ENCODE measurements at places on chromosomes 1 and 21.

- DNase-seq, result no peak
Observed at GRCh38 chr1:194076646-194077045, 890.2 kb upstream of the B3GALT2 start.

DNA sequence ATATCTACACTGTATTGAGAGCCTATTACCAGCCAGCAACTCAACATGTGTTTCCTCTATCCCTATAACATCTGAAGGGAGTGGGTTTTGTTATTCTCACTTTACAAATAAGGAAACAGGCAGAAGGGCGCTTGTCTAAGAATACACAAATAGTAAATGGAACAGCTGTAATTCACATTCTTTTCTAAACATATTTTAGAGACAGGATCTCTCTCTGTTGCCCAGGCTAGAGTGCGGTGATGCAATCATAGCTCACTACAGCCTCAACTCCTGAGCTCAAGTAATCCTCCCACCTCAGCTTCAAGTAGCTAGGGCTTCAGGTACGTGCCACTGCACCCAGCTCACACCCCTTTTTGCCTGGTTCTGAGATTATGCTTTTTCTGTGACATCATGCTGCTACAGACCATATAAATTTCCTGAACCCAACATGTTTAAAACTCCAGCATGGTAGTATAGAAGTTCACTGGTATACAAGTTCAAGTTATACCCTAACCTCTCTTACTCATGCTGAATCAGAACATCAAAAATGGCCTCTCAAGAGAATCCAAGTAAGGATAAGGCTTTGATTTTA, 8.6 kb upstream of the TACSTD2 start:
- DNase-seq, result no peak

GRCh38 chr21:38567970-38568360, 69.7 kb upstream of the ERG start:
- no peak for DNase-seq

GRCh38 chr1:113259988-113260387, 130.3 kb upstream of the MAGI3 start:
- no peak for DNase-seq

GRCh38 chr1:206032380-206033140, 8.9 kb upstream of the CTSE start:
- DNase-seq, result no peak

- DNase-seq, result no peak
Observed at GRCh38 chr1:68321084-68321685, 88.9 kb upstream of the WLS start.

DNA sequence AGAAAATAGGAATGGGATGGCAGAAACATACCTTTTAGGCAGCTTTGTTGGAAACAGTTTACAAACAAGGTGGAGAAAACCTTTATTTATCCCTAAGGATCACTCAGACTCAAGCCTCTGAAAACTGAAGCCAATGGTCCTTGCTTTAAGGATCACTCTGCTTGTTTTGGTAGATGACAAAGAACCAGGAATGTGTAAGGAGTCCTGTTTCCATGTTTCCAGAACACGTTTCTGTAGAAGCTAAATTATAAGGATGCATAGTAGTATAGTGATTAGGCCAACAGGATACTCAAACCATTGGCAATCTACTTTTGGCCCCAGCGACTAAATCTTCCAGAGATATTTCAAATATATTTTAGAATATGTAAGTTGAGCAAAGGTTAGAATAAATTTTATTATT, 149.1 kb upstream of the HP1BP3 start:
- no peak for DNase-seq

GRCh38 chr1:35633547-35633946, 7.8 kb downstream of the PSMB2 start:
- DNase-seq, result no peak

- no peak for DNase-seq
Observed at GRCh38 chr1:178645808-178646200, 79.2 kb upstream of the RALGPS2 start.

- DNase-seq, result no peak
Observed at GRCh38 chr1:222994511-222995235, 148.4 kb downstream of the TLR5 start.
